ENCODE measurements at places on chromosomes 5 and 9. TPM values are rescaled to one million over a fixed set of nuclear protein-coding genes. Genes with fewer than 3 reads are reported as not detected.
A peak's percentile ranks its signal among the peaks of the same experiment; 100 is the strongest.

- no peak for DNase-seq
- H3K4me3 ChIP-seq: no peak overlapping the region
- H3K27me3 ChIP-seq: no peaks in the 10 kb centered on the region
- H3K27ac ChIP-seq: no peak overlapping the region
- H3K36me3 ChIP-seq: no peaks in the 10 kb centered on the region
These were observed 132.0 kb upstream of the WWC1 start for GRCh38 chr5:168159425-168159824.

GRCh38 chr9:16625161-16625631, 245.3 kb downstream of the BNC2 start:
- H3K4me1 ChIP-seq: no peaks in the 10 kb centered on the region
- no peaks in the 10 kb centered on the region for H3K36me3 ChIP-seq
- H3K27ac ChIP-seq: no peak overlapping the region

- H3K4me1 ChIP-seq: peaks cover 45% of the 10 kb centered on the region
- H3K36me3 ChIP-seq: peaks cover 49% of the 10 kb centered on the region
- H3K4me3 ChIP-seq: no peak overlapping the region
- H3K27ac ChIP-seq: peak overlapping the region; percentile 71
- H3K27me3 ChIP-seq: no peaks in the 10 kb centered on the region
- peak; percentile 62 for DNase-seq
These were observed 45.1 kb downstream of the PRRT1B start for GRCh38 chr9:131590449-131590848.

DNA sequence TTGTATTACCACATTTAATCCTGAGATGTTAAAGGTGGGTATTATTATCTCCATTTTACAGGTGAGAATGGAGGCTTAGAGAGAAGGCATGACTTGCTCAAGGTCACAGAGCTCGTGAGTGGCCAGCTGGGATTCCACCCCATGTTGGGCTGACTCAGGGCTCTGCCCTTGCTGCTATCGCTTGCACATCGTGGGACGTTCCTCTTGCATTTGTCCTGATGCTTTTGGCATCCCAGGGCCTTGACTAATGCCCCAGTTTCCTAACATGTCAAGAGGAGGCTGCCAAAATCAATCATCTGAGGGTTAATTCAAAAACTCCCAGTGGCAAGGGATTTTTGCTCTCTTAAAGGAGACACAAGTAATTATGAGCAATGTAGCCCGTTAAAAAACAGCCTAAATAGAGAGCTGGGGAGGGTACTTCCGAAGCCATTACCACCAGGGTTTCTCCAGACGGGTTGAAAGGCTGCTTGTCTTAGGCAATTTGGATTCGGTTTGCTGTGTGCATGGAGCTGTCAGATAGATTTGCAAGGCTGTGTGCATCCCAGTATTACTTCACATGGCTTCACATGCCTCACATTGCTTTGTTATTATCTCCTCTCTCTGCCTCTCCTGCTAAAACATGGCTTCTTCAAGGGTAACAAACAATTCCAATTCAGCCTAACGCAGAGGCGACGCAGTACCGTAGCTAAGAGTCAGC, 347.4 kb downstream of the DRD1 start:
- peaks cover 3% of the 10 kb centered on the region for H3K27me3 ChIP-seq
- no peak overlapping the region for H3K27ac ChIP-seq
- DNase-seq: no peak
- no peaks in the 10 kb centered on the region for H3K4me1 ChIP-seq
- no peak overlapping the region for H3K4me3 ChIP-seq

GRCh38 chr9:116629634-116630033, 57.5 kb upstream of the TRIM32 start:
- no peak overlapping the region for H3K4me3 ChIP-seq
- H3K27me3 ChIP-seq: no peaks in the 10 kb centered on the region
- no peaks in the 10 kb centered on the region for H3K4me1 ChIP-seq
- H3K27ac ChIP-seq: no peak overlapping the region

GRCh38 chr5:80282054-80282453, 26.2 kb upstream of the SERINC5 start:
- H3K4me3 ChIP-seq: no peak overlapping the region
- no peaks in the 10 kb centered on the region for H3K36me3 ChIP-seq
- H3K4me1 ChIP-seq: peaks cover 12% of the 10 kb centered on the region
- peaks cover 1% of the 10 kb centered on the region for H3K27me3 ChIP-seq
- no peak for DNase-seq

DNA sequence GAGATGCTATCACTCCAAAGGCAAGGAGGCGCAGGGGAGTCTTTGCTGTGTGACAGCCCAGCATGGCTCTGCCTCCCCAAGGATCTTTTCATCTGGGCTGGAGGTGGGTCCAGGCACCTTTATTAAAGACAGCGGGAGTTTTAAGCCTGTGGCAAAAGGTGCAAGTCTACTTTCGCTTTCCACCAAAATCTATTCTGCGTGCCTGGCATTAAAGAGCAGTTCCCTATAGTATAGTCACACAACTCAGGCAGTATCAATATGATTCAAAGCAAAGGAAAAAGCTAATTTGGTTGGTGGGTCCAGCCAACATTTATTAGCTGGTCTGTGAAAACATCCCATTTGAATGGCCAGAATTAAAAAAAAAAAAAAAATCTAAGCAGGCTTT, 398.7 kb downstream of the EBF1 start:
- peaks cover 4% of the 10 kb centered on the region for H3K27me3 ChIP-seq
- H3K36me3 ChIP-seq: no peaks in the 10 kb centered on the region
- no peak overlapping the region for H3K27ac ChIP-seq
- H3K4me3 ChIP-seq: no peak overlapping the region
- DNase-seq: no peak

- no peak overlapping the region for H3K4me3 ChIP-seq
- H3K27me3 ChIP-seq: peaks cover 2% of the 10 kb centered on the region
- H3K36me3 ChIP-seq: peaks cover 20% of the 10 kb centered on the region
- no peak overlapping the region for H3K27ac ChIP-seq
- DNase-seq: no peak
- H3K4me1 ChIP-seq: peaks cover 18% of the 10 kb centered on the region
These were observed 1.6 kb downstream of the STKLD1 start for GRCh38 chr9:133377721-133378216.

DNA sequence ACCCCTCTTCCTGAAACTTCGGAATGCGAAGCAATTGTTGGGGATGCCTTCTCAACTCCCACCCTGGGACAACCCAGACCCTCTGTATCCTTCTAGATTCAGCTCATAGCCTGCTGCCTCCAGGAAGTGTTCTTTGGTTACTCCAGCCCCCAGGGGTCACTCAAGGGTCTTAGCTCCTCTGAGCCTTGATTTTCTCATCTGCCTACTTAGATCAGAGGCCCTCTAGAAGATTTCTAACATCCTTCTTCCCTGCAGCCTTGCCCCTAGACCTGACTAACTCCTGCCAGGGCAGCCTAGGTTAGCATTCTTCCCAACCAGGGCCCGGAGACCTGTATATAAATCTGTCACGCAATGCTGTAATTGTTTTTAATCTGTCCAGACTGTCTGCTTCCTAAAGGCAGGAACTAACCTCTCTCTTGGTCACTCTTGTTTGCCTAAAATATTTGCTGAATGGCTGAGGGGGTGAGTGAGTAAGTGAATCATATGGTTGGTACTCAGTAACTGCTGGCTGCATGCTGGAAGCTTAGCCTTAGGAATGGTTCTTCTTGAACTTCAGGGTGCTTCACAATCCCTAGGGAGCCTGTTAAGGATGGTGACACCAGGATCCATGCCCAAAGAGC, 8.2 kb downstream of the GALNT10 start:
- no peak for DNase-seq
- no peak overlapping the region for H3K4me3 ChIP-seq
- H3K27ac ChIP-seq: peak overlapping the region; percentile 85
- H3K36me3 ChIP-seq: peaks cover 44% of the 10 kb centered on the region
- peaks cover 71% of the 10 kb centered on the region for H3K4me1 ChIP-seq
- no peaks in the 10 kb centered on the region for H3K27me3 ChIP-seq

DNA sequence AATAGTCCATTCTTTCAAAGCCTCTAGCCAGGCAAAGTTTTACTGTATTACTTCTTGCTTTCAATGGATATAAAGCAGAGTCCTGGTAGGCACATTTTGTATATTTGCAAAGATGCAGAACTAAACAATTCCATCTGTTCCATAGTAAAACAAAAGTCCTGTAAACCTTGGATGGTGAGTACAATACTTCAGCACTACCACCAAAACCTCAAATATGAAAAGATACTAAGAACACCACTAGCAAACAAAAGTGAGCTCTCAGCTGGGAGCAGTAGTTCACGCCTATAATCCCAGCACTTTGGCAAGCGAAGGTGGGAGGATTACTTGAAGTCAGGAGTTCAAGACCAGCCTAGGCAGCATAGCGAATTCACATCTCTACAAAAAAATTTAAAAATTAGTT, 195.0 kb downstream of the MSX2 start:
- no peak for DNase-seq
- H3K27me3 ChIP-seq: peaks cover 4% of the 10 kb centered on the region
- H3K4me1 ChIP-seq: no peaks in the 10 kb centered on the region
- H3K27ac ChIP-seq: no peak overlapping the region
- no peaks in the 10 kb centered on the region for H3K36me3 ChIP-seq

DNA sequence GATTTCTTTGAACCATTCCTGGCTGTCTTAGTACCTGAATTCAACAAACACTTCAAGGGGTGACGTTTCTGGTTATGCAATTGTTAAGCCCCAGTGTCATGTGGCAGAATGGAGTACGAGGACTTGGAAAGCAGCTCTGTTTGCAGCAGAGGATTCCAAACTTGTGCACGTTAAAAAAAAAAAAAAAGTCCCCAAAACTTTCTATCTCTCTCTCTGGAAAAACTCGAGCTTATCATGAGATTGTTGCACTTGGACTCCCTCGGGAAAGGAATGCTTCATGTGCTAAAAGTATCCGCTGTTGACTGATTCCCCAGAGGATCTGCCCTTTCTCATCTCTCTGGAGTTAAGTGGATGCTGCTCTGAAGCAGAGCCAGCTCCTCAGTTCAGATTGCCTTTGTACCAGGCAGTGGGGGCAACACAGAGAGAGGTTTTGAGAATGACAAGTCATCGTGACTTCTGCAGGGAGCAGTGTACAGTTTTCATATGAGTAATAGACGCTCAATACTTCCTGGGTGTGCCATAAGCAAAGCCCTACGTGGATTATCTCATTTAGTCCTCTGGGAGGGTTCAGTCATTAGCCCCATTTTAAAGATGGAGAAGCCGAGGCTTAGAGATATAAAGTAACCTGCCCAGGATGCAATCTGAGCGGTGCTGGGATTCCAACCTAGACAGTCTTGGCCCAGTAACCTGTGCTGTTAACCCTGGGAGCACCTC, 28.1 kb downstream of the TMOD1 start:
- DNase-seq: peak; percentile 31
- H3K27ac ChIP-seq: peak overlapping the region; percentile 19
- H3K4me1 ChIP-seq: peaks cover 20% of the 10 kb centered on the region
- no peak overlapping the region for H3K4me3 ChIP-seq

GRCh38 chr9:105636331-105636730, 25.9 kb upstream of the TAL2 start:
- no peak for DNase-seq
- peaks cover 4% of the 10 kb centered on the region for H3K36me3 ChIP-seq
- H3K4me3 ChIP-seq: no peak overlapping the region
- no peaks in the 10 kb centered on the region for H3K4me1 ChIP-seq
- H3K27me3 ChIP-seq: no peaks in the 10 kb centered on the region
- no peak overlapping the region for H3K27ac ChIP-seq

DNA sequence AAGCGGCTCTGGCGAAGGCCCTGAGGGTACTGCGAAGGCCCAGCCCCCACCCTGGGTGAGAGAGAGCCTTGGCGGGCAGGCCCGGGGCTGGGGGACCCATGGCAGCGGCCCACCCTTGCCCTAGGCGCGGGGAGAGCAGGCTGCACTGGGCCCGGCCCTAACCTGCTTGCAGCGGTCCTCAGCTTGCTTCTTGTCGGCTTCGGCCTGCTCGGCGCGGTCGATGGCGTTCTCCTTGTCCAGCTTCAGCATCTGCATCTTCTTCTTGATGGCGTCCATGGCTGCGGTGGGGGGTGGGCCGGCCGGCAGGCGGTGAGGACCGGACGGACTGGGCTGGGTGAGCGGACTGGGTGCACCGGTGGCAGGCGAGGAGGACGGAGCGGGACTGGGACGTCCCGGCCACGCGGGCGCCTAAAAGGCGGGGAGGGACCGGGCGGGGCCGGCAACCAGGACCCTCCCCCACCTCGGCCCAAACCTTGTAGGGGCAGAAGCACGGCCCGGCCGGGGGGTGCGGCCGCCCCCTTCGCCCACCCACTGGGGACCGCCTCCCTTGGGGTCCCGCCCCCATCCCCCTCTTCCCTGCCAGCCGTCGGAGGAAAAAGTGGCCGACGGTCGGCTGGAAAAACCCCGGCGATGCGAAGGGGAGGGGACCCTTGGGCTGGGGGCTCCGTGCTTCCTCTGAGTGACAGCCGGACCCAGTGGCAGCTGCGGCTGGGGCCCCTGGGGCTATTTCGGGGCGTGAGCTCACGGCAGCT, at the start of gene TPM2:
TSS of gene TPM2 (minus strand) at position 384 of the 752 bp plus-strand sequence. CDS start at position 276, 108 bp downstream.
- H3K4me3 ChIP-seq: peak within 1 kb of the TSS; percentile 75
- no peak within 1 kb of the TSS for H3K27ac ChIP-seq
- no peaks in the 10 kb centered on the region for H3K36me3 ChIP-seq
- H3K4me1 ChIP-seq: peaks cover 24% of the 10 kb centered on the region

GRCh38 chr5:112189391-112189790, 229.7 kb downstream of the EPB41L4A start:
- no peaks in the 10 kb centered on the region for H3K36me3 ChIP-seq
- H3K27me3 ChIP-seq: peaks cover 47% of the 10 kb centered on the region
- H3K4me3 ChIP-seq: no peak overlapping the region
- H3K4me1 ChIP-seq: no peaks in the 10 kb centered on the region

GRCh38 chr9:115207003-115207836, 89.3 kb upstream of the TNC start:
- DNase-seq: peak; percentile 25
- peaks cover 53% of the 10 kb centered on the region for H3K4me1 ChIP-seq
- no peaks in the 10 kb centered on the region for H3K36me3 ChIP-seq
- H3K27ac ChIP-seq: peak overlapping the region; percentile 16
- peaks cover 17% of the 10 kb centered on the region for H3K27me3 ChIP-seq
- H3K4me3 ChIP-seq: no peak overlapping the region

DNA sequence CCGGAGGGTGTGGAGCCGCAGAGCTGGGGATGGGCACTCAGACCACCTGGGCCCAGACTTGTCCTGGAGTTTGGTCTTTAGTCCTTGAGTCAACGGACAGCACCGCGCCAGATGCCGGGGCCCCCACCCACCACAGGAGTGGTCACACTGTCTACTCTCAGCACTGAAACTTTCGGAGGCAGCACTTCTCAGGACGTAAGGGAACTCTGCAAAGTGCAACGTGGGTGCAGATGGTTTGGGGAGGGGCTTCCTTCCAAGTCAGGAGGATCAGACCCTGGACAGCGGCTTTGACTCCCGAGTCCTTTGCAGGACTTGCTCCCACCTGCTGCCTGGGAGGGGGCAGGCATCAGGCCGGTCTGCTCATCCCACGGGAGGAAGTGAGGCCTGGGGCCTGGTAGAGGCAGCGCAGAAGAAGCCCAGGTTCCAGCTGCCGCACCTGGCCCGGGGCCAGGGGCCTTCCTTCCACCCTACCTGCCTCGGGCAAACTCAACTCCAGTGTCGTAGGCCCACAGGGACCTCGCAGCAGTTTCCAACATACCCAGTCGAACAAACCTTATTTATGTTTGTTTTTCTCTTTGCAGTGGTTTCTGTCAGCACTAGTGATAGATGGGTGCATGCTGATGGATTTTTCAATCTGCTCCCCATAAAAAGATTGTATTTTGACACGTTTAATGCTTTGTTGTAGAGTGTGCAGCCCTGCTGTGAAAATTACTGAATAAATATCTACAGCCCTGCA, 149.8 kb upstream of the PPP1R26 start:
- no peak overlapping the region for H3K4me3 ChIP-seq
- no peak for DNase-seq
- H3K27ac ChIP-seq: no peak overlapping the region
- peaks cover 2% of the 10 kb centered on the region for H3K27me3 ChIP-seq
- no peaks in the 10 kb centered on the region for H3K4me1 ChIP-seq

The IL13 gene
- 32.9 TPM for total RNA-seq

The CER1 gene
- total RNA-seq: not detected

The SLC1A3 gene
- not detected for total RNA-seq

The NELFB gene
- 58.8 TPM for total RNA-seq

The ISL1 gene
- not detected for total RNA-seq

The KIF12 gene
- not detected for total RNA-seq

The SMIM33 gene
- 2.3 TPM for total RNA-seq

The SMARCA2 gene
- total RNA-seq: 224 TPM

All from activated CD4-positive, alpha-beta memory T cell treated with anti-CD3 and anti-CD28 coated beads, Interleukin-2, amount 10 ng/mL, durations not matched to agents 7 days and 5 days (primary cell).